CD4-positive, alpha-beta T cell treated with Interleukin-15 for 1 hour (primary cell): ENCODE measurements at places on chromosomes 7 and 10.

GRCh38 chr7:30979027-30979426 is 15.3 kb downstream of the GHRHR start:
- DNase-seq, result no peak

DNA sequence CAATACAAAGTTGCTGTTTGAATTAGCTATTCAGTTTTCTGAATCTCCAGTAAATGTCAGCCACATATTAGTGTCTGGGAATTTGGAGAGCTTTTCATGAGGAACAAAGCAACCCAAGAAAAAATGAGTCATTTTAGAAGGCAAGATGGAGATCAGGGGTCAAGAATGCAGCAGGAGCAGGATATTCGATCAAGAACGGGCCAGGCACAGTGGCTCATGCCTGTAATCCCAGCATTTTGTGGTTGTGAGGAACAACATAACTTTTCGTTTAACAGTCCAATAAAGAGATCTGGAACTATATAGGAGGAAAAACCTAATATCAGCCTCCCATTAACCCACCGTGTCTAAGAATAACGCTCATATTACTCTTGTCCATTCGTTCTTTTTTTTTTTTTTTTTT is 600.5 kb downstream of the MAGI2 start:
- DNase-seq, result no peak

DNA sequence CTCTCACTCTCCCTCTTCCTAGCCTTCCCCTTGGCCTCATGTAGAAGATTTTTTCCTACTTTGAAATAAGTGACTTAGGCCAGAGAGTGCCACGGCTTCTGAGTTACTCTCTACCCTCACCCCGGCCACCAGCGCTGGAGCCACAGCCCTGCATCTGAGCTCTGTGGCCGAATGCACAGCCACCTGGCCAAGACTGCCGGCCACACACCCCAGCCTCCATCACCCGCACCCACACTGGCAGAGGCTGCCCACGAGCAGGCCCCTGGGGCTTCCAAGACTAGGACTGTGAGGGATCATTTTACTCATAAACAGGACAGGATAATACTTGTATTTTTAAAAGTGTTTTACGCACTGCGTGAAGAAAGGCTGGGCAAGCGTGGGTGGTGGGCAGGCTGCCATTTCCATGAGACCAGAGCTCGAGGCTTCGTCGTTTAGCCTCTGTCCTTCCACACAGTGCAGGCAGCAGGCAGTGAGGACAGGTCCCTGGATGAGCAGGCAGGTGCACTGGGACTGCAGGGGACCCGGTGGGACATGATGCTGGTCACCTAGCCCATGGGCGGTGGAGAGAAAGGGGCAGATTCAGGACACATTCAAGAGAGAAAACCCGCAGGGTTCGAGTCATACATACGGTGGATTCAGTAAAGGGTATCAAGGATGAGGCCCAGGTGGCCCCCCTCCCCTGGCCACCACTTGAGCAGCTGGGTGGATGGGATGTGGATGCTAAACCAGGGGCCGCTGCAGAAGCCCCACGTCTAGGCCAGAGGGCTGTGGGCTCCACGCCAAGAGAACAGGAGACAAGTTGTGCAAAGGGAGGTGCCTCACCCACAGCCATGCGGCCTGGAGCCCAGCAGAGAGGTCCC is 35.5 kb upstream of the RNF32 start:
- no peak for DNase-seq

- DNase-seq, result no peak
Measured at GRCh38 chr7:137354961-137355360, 11.4 kb upstream of the PTN start.

DNA sequence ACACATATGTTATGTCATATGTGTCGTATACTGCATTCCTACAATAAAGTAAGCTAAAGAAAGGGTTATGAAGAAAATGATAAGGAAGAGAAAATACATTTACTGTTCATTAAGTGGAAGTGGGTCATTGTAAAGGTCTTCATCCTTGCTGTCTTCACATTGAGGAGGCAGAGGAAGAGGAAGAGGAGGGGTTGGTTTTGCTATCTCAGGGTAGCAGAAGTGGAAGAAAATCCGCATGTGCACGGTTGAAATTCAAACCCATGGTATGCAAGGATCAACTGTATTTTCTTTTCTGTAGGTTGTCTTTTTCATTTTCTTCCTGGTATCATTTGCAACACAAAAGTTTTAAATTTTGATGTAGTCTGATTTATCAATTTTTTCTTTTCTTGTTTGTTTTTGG is 6.3 kb downstream of the PLEKHA8 start:
- no peak for DNase-seq

GRCh38 chr7:50304129-50304910 is at the start of gene IKZF1:
Gene IKZF1 (plus strand): TSS chr7:50304716. CDS start chr7:50319062, 14,346 bp downstream.
- peak; percentile 76 for DNase-seq

GRCh38 chr10:80539421-80540031 is 1.8 kb downstream of the SH2D4B start:
- DNase-seq, result peak; percentile 45

- no peak for DNase-seq
Measured at GRCh38 chr7:66639773-66640172, 11.1 kb downstream of the KCTD7 start.

GRCh38 chr10:25530306-25530705 is 355.5 kb downstream of the GPR158 start:
- no peak for DNase-seq

DNA sequence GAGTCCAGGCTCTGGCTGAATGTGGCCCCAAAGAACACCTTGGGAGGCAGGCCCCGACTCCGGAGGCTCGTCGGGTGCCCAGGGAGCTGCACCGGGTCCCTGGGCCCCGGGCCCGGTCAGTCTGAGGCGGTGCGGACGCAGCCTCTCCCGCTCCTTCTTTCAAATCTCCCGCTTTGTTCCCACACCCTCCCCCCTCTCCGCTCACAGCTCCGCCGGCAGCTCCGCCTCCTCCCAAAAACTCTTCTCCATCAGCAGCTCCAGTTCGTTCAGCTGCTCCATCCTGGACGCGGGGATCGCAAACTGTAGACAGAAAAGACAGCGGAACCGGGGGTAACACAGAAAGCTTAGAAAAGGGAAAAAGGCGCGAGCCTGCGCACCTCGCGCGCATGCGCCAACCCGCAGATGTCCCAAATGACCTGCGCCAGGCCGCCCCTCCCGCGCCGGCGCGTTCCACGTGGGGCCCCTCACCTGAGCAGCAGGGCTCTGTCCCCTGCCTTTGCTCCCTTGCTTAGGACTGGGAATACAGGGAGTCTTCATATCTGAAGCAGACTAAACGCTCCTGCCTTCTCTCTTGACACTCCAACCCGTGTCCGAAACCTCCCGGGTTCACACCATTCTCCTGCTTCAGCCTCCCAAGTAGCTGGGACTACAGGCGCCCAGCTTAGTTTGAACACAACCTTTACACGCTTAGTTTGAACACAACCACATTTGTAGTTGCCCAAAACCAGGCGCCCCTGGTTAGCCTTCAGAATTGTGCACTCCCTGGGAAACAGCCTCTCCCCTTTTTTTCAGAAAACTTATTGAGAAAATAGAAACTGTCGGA is at the start of gene DNA2:
TSS of gene DNA2 (minus strand) at position 388 of the 823 bp plus-strand sequence. CDS start at position 279, 109 bp downstream.
- peak; percentile 79 for DNase-seq

GRCh38 chr7:1669954-1670893 is at the start of gene ELFN1:
Gene ELFN1 (plus strand): TSS chr7:1670277. CDS start chr7:1744597, 74,320 bp downstream.
- DNase-seq, result peak; percentile 5

DNA sequence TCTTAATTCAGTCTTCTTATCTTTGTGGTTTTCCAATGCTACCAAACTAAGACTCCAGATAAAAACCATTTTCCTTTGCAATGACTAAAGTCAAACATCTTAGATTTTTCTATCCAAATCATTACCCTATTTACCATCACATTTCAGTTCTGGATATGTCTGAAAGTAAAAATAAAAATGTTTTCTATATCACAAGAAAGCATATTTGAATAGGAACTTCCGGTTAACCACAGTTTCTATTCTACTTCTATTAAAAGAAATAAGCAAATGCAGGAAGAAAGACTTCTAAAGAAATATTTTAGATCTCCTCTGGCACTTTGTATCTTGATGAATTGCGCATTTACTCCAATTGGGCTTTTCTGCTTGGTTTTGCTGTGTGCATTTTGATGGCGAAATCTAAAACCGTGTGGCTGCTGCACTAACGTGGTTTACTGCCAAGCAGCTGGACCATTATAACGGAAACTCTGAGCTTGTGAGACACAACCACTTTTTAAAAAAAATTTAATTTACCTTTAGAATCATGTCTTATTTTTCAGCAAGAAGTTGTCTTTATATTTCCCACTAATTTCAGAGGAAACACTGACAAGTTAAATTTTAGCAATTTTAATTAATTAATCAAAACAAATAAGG is 146.1 kb downstream of the VPS50 start:
- no peak for DNase-seq

GRCh38 chr10:124240839-124241291 is 147.5 kb upstream of the CHST15 start:
- DNase-seq, result no peak

GRCh38 chr7:1650363-1651030 is 19.6 kb upstream of the ELFN1 start:
- no peak for DNase-seq

DNA sequence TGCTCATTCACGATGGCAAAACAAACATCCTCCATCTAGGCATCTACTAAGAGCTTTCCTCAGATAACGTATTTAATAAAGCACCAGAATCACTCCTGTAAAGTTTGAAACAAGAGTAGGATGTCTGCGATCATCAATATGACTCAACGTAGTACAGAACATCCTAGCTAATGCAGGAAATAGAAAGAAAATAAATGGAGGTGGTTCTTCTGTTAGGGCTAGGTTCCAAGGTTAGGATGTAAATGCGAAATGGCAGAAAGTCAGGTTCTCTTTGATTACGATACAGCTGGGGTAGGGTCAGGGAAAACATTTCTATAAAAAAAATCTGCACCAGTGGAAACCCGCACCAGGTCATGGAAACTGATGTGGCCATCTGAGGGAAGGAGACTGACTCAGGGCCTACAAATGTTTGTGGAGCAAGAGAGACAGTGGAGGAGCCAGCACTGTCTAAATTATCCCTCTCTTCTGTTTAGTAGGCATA is 29.1 kb downstream of the CCDC6 start:
- DNase-seq, result no peak

DNA sequence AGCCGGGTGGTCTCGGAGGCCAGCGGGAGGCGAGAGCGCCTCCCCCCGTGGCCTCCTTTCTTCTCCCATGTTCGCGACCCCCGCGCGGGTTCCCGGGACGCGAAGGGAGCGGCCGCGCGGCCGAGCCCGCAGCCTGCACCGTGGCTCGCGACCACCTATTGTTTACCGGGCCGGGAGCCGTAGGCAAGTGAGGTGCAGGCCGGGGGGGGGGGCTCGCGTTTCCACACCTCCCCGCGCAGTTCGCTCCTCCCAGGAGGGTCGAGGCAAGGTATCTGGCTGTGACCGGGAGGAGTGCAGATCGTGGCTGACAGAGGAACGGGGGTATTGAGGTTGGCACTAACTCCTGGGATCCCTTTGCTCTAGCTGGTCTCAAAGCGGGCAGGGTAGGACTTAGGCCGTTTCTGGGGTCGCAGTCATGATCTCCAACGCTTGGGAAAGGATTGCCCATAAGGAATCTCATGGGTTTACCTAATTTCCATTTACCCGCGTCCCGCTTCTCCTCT is 734 bp downstream of the PTPN12 start:
- peak; percentile 21 for DNase-seq

- DNase-seq, result no peak
Measured at GRCh38 chr7:126658684-126659083, 594.1 kb downstream of the GRM8 start.

- DNase-seq, result no peak
Measured at GRCh38 chr7:26580064-26580591, 284.3 kb downstream of the SKAP2 start.

DNA sequence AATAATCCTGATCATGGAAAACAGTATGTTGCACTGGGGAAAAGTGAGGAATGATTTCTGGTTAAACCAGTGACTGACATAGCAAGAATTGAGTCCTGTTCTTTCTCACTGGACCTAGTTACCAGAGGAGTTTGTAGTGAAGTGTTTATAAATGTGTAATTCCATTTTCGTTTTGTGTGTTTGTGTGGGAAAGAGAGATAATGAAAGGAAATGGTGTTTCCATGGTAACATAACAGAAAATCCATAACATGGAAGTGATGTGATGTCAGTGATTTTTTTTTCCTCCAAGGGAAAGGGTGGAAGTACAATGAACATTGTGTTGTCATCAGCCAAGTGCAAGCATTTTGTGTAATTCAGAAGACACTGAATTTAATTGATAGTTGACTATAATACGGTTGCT is 283.9 kb downstream of the PLXDC2 start:
- DNase-seq, result no peak

DNA sequence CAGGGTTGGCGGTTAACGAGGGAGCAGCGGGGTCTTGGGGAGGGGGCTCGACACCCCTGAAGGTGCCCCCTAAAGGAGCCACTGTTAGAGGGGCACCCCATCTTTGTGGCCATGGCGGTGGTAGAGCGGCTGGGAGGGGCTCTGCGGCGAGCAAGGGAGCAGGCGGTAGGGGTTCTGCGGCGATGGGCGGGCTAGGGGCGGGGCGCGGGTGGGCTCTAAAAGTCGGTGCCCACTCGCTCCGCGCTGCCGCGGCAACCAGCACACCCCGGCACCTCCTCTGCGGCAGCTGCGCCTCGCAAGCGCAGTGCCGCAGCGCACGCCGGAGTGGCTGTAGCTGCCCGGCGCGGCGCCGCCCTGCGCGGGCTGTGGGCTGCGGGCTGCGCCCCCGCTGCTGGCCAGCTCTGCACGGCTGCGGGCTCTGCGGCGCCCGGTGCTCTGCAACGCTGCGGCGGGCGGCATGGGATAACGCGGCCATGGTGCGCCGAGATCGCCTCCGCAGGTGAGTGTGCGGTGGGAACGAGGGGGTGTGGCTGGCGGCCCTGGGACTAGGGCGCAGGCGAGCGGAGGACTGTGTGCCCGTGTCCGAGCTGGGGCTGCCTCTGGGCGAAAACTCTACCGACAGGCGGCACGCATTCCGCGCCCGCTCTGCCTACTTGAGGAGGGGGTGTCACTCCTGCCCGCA is at the start of gene MEST:
TSS of gene MEST (plus strand) at position 245 of the 682 bp plus-strand sequence. CDS start at position 474, 229 bp downstream.
- no peak for DNase-seq

DNA sequence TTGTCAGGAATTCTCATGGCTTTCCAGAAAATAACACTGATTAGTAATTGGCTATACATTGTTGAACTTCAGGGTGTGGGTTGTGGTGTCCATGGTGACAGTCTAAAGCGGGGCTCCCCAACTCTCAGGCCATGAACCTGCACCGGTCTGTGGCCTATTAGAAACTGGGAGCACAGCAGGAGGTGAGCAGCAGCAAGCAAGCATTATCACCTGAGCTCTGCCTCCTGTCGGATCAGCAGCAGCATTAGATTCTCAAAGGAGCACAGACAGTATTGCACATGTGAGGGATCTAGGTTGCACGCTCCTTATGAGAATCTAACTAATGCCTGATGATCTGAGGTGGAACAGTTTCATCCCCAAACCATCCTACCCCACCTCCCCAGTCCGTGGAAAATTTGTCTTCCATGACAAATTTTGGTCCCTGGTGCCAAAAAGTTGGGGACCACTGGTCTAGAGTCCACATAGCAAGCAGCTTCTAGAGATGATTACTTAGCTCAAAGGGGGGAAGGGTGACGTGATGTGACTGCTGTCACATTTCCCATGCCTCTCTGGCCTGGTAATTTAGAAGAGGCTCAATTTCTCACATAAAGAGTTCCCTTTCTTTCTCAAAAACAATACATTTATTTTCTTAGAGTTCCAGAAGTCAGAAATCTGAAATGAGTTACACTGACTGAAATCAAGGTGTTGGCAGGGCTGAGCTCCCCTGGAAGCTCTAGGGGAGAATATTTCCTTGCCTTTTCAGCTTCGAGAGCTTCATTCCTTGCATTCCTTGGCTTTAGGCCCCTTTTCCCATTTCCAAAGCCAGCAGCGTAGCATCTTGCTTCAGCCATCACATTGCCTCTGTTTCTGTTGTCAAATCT is 17.6 kb upstream of the FAM221A start:
- DNase-seq, result no peak
